G401 (cell line): ENCODE measurements at places on chromosomes 11 and 22. TPM values are rescaled to one million over a fixed set of nuclear protein-coding genes. Genes with fewer than 3 reads are reported as not detected.

The ACCS gene
- not detected in 2 replicates for total RNA-seq

The MUC2 gene
- total RNA-seq = not detected in 2 replicates

DNA sequence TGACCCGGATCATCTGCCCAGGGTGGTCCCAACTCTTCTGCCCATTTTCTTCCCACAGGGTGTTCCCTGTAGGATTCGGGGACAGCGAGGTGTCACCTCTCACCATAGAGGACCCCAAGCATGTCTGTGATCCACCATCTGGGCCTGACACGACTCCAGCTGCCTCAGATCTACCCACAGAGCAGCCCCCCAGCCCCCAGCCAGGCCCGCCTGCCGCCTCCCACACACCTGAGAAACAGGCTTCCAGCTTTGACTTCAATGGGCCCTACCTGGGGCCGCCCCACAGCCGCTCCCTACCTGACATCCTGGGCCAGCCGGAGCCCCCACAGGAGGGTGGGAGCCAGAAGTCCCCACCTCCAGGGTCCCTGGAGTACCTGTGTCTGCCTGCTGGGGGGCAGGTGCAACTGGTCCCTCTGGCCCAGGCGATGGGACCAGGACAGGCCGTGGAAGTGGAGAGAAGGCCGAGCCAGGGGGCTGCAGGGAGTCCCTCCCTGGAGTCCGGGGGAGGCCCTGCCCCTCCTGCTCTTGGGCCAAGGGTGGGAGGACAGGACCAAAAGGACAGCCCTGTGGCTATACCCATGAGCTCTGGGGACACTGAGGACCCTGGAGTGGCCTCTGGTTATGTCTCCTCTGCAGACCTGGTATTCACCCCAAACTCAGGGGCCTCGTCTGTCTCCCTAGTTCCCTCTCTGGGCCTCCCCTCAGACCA, 24.0 kb downstream of the CSF2RB start:
- DNase-seq = no peak

GRCh38 chr22:45441138-45441537, 27.6 kb downstream of the RIBC2 start:
- peak; percentile 67 for DNase-seq

DNA sequence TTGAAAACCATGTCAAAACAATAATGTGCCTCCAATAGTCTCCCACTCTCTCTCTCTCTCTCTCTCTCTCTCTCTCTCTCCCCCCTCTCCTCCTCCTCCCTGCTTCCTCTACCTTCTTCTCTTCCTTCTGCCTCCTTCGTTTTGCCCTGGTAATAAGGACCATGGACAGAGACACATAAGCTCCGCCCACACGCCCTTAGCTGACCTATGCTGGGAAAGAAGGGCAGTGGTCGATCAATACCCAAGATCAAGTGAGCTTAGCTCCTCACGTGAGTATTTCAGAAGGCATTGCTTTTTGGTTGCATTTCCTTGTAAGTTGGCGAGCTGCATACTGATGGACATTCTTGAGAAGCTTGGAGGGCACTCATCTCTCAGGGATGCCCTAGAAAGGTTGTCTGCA, 194.8 kb downstream of the MIAT start:
- no peak for DNase-seq

The ALG12 gene
- 23.8 and 24.1 TPM in 2 replicates for total RNA-seq

GRCh38 chr11:1852271-1852876, 510 bp upstream of the LSP1 start:
- no peak for DNase-seq

DNA sequence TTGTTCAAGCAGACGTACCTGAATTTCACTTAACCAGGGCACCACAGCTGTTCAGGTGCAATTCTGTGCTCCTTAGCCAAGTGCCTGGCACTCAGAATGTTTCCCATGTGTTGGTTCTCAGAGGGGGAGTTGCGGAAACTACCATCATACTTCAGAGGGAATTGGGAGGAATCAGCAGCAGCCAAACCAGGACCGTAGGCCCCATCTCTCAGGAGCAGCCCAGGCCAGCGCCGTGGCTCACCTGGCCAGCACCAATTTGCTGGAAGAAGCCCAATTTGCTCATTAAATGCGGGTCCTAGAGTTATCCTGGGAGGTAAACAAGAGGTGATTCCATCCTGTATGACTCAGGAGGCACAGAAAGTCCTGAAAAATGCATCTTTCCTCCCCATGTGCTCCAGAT, 435.4 kb downstream of the BRD1 start:
- no peak for DNase-seq

DNA sequence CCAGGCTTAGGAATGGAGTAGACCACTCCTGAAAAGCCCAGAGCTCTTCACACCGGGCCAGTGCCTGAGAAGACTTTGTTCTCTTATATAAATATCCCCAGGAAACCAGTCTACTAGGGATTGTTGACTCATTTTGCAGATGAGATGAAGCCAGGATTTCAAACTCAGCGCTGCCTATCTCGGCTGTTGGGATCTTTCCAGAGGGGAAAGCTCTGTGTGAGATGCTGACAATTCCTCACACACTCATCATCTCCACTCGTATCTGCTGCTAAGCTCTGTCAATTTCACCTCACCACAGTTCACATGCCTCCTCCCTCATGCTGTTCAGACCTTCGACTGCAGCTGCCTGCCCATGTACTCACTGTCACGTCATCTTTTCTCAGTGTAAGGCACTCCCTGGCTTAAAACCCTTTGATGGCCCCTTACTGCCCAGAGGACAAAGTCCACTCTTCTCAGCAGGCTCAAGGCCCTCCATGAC, 12.5 kb downstream of the USH1C start:
- DNase-seq = no peak

The CASP5 gene
- not detected in 2 replicates for total RNA-seq

- DNase-seq = no peak
These were observed 1.2 kb upstream of the ZFP91 start for GRCh38 chr11:58577555-58578135.

GRCh38 chr22:23281406-23282088, 101.2 kb downstream of the BCR start:
- peak; percentile 87 for DNase-seq

DNA sequence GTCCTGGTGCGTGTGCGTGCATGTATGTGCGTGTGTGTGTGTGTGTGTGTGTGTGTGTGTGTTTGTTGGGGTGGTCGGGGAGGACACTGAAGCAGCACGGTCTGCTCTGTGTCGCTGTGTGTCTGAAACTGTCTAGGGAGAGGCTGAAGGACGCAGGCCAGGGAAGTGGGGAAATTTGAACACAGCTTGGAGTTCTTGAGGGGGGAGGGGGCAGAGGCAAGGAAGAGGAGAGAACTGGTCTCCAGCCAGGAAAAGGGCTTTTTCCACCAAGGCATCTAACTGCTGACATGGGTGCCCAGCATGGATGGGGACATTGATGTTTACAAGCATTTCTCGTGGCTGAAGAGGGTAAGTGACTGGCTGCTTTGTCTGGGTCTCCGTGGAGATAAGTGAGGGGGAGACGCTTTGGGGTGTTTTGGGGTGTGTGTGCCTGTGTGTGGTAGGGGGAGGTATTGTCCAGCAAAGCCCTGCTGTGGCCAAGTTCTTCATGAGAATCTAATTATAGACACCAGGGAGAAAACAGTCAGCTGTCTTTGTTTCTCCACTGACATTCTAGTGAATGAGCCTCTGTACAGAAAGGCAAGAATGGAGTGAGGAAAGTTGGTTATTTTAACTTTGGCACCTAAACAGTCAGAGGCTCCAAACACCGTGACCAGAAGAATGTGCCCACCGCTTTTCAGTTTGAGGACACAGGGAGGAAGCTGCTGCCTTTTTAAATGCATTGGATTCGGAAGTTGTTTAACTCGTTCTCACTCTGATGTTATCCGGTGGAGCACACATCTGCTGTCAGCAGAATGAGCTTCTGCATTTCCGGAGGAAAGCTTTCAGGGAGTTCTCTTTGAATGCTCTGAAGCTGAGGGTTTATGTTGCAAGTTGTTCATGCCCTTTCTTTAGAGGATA, 63.7 kb downstream of the PPFIBP2 start:
- peak; percentile 17 for DNase-seq

DNA sequence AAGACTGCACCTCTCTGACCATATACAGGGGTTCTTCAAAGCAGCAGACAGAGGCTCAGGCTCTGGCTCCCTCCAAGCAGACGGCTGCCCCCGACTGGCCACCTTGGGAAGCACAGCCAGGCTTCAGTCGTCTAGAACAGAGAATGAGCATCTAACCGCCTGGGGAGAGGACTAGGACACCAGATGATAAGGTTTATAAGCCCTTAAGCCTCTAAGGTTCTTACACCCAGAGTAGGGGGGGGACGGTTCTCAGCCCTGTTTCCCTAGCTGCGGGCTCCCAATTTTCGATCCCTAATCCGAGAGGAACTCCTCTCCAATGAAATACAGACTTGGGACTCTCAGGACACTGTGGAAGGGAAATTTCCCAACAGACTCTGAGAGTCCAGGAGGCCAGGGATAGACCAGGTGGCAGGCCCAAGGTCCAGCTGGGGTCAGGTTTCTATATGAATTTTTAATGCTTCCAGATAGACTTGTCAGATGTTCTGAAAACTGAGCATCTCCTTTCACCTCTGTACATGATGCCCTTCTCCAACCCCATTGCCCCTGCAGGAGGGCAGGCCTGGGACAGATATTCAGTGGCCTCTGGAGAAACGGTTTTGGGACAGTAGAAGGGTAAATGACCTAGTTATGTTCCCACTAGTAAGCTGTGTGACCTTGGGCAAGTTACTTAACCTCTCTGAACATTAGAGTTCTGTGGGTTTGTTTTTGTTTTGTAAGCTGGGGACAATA, 20.2 kb downstream of the RTN4RL2 start:
- DNase-seq = peak; percentile 67

DNA sequence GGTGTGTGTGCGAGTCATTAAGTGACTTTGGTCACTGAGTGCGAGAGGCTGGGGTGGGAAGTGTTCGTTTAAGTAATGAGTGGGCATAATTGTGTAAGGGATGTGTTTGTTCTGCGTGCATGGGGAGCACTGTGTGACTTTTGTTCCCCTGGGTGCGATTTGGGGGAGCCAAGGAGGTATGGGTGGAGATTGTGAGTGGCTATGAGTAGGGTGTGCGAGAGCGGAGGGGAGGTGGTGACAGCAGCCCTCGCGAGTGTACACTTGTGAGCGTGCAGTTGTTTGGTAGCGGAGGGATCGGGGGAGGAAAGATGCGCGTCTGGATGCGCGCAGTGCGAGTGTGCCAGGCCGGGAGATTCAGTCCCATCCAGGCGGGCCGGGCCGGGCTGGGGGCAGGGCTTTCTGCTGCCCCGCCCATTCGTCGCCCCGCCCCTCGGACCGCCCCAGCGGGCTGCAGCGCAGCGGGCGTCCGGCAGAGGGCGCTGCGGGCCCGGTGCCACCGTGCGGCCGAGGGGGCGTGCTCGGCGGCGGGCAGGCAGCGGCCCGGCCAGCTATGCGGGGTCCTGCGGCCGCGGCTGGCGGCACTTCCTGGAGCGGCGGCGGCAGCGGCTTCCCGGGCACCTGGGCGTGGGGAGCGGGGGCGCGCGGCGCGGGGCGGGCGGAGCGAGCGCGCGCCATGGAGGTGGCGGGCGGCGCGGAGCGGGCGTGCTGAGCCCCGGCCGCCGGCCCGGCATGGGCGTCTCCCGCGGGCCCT, at the start of gene DGKZ:
Gene DGKZ, plus strand, starts transcription at position 578 of the 751 bp plus-strand sequence. CDS start 197 bp downstream, outside the sequence.
- peak; percentile 82 for DNase-seq

- DNase-seq = no peak
These were observed 14.0 kb downstream of the EP300 start for GRCh38 chr22:41106122-41106968.

DNA sequence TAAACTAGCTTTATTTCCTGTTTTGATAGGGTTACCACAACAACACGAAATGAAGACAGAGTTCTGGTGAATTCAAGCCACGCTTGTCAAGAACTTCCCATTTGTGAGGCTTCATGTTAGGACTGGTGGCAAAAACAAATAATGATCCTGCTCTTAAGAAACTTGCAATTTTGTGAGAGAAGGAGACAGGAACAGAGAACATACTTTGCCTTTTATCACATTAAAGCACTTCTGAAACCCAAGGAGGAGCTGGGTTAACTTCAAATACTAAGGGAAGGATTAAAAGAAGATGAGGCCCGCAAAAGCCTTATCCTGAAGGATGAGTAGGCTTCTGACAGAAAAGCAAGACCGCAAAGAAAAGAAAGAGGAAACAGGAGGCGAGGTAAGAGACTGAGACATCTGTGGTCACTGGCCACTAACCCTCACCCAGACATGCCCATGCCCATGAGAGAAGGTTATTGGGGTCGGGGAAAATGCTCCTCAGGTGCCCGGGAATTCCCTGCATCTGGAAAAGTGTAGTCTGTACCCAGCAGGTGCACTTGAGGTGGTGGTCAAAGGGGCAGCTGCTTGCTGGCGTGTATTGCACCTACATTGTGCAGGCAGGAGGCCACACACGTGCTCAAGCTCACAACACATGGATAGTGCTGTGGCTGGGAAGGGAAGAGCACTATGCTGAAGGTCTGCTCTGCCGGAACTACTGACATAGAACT, 50.5 kb downstream of the MAPK1 start:
- no peak for DNase-seq

- DNase-seq = no peak
These were observed 146.1 kb downstream of the APIP start for GRCh38 chr11:34770111-34770510.

The TUB gene
- total RNA-seq = 21.4 and 26.5 TPM in 2 replicates

DNA sequence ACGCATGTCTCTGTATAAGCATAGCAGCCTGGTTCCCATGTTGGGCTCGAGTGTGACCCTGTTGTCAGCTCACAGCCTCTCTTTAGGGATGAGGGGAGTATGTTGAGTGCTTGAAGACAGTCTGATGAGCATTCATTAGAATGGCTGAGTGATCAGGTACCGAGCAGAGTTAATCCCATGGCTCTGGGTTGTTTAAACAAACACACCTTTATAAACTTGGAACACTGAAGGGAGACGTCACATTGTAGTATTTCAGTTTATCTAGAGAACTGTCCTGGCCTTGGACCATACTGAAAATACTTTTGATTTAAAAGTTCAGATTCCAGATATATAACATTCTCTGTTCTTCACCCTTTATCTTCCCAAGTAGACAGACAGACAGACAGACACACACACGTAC, 76.0 kb downstream of the TEAD1 start:
- no peak for DNase-seq

DNA sequence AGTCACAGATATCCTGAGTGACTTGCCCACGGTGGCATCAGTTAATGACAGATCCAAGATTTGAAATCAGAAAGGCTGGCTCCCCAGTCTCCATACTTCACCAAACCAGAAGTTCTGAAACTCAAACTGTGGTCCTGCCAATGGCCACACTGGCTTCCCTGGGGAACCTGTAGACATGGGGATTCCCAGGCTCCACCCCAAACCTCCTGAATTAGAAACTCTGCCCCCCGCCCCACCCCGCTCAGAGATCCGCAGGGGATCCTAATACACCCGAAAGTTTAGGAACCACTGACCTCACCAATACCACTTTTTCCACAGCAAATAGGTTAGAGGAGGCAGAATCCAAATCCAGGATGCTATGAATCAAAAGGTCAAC, 15.3 kb downstream of the RTN4RL2 start:
- no peak for DNase-seq

The VWCE gene
- 7.3 and 9.5 TPM in 2 replicates for total RNA-seq

GRCh38 chr11:126307706-126308105, 3.8 kb downstream of the DCPS start:
- DNase-seq = peak; percentile 49
